ENCODE measurements at places on chromosomes 6 and 20. TPM values are rescaled to one million over a fixed set of nuclear protein-coding genes. Genes with fewer than 3 reads are reported as not detected.

DNMT3B gene
- 726 TPM for polyA plus RNA-seq

PXMP4 gene
- polyA plus RNA-seq = 3.5 TPM

CYP39A1 gene
- 2.2 TPM for polyA plus RNA-seq

- no peak for DNase-seq
- no peaks in the 10 kb centered on the region for H3K36me3 ChIP-seq
- H3K4me1 ChIP-seq = 0 out of 2 replicates have a peak, but pooled peaks cover 3% of the 10 kb centered on the region
- H3K27me3 ChIP-seq = no peaks in the 10 kb centered on the region
- no peak overlapping the region for H3K27ac ChIP-seq
- H3K4me3 ChIP-seq = no peak overlapping the region
Measured at GRCh38 chr20:5192570-5193431, 66.0 kb downstream of the CDS2 start.

RTN4IP1 gene
- 14.5 TPM for polyA plus RNA-seq

BTNL2 gene
- polyA plus RNA-seq = not detected

DNA sequence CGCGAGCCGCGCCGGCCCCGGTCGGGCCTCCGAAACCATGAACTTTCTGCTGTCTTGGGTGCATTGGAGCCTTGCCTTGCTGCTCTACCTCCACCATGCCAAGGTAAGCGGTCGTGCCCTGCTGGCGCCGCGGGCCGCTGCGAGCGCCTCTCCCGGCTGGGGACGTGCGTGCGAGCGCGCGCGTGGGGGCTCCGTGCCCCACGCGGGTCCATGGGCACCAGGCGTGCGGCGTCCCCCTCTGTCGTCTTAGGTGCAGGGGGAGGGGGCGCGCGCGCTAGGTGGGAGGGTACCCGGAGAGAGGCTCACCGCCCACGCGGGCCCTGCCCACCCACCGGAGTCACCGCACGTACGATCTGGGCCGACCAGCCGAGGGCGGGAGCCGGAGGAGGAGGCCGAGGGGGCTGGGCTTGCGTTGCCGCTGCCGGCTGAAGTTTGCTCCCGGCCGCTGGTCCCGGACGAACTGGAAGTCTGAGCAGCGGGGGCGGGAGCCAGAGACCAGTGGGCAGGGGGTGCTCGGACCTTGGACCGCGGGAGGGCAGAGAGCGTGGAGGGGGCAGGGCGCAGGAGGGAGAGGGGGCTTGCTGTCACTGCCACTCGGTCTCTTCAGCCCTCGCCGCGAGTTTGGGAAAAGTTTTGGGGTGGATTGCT is 1.3 kb downstream of the VEGFA start:
- no peaks in the 10 kb centered on the region for H3K36me3 ChIP-seq
- peak; percentile 71 for DNase-seq
- H3K27me3 ChIP-seq = no peaks in the 10 kb centered on the region
- H3K4me1 ChIP-seq = peaks cover 49% of the 10 kb centered on the region
- H3K4me3 ChIP-seq = peak overlapping the region; percentile 99

Data from GM23338 (cell line).